ENCODE measurements at places on chromosomes 1 and 21. TPM values are rescaled to one million over a fixed set of nuclear protein-coding genes. Genes with fewer than 3 reads are reported as not detected.

RAB42 gene
- total RNA-seq = 2.2 TPM

PDPN gene
- total RNA-seq = not detected

CD244 gene
- total RNA-seq = not detected

KLHL17 gene
- total RNA-seq = 19.8 TPM

AVPR1B gene
- total RNA-seq = not detected

MAP3K7CL gene
- total RNA-seq = 1.5 TPM

APP gene
- total RNA-seq = 251 TPM

ZNF695 gene
- 2.9 TPM for total RNA-seq

MIS18A gene
- total RNA-seq = 15.2 TPM

BCAN gene
- not detected for total RNA-seq

KCNQ4 gene
- total RNA-seq = 0.18 TPM

BACE2 gene
- 21.6 TPM for total RNA-seq

LCE1A gene
- not detected for total RNA-seq

TDRD5 gene
- total RNA-seq = 0.06 TPM

DPT gene
- not detected for total RNA-seq

FCMR gene
- 4.9 TPM for total RNA-seq

LINGO4 gene
- total RNA-seq = not detected

RGS18 gene
- not detected for total RNA-seq

CD164L2 gene
- not detected for total RNA-seq

TMEM79 gene
- total RNA-seq = 6.8 TPM

FCER1A gene
- total RNA-seq = not detected

EPB41 gene
- 5.1 TPM for total RNA-seq

FCRLB gene
- 1.7 TPM for total RNA-seq

CRB1 gene
- total RNA-seq = not detected

PCAT6 gene
- total RNA-seq = 2.9 TPM

FABP3 gene
- total RNA-seq = not detected

IARS2 gene
- total RNA-seq = 89.4 TPM

GPATCH2 gene
- 9.1 TPM for total RNA-seq

LCK gene
- total RNA-seq = not detected

NUDT17 gene
- 5.6 TPM for total RNA-seq

SYT11 gene
- 1.3 TPM for total RNA-seq

MXRA8 gene
- 0.21 TPM for total RNA-seq

DDOST gene
- total RNA-seq = 214 TPM

ZFYVE9 gene
- 9.0 TPM for total RNA-seq

OR2M3 gene
- total RNA-seq = not detected

HES4 gene
- 49.8 TPM for total RNA-seq

All from A549 treated with CORT108297 at 1 μM for 4 hours (cell line).